Activated CD4-positive, CD25-positive, alpha-beta regulatory T cell treated with anti-CD3 and anti-CD28 coated beads, Interleukin-2, amount 50 U/mL, for 16 hours (primary cell): ENCODE measurements at places on chromosomes 3 and 15.

- no peak for DNase-seq
Observed at GRCh38 chr3:187798531-187799530, 53.6 kb upstream of the BCL6 start.

GRCh38 chr3:195870937-195871336 is 37.4 kb downstream of the TNK2 start:
- DNase-seq, result no peak

DNA sequence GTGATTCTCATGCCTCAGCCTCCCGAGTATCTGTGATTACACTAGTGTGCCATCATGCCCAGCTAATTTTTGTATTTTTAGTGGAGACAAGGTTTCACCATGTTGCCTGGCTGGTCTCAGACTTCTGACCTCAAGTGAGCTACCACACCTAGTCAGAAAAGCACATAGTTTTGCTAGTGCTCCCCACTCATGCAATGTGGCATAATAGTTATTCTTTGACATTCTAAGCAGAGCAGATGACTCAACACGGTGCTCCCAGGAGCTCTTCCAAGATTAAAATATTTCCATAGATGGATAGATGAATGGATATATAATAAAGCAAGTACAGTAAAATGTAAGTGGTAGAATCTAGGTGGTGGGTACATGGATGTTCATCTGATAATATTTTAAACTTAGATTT is 53.1 kb upstream of the GK5 start:
- no peak for DNase-seq

GRCh38 chr3:194782698-194783404 is 97.2 kb downstream of the FAM43A start:
- DNase-seq, result no peak

DNA sequence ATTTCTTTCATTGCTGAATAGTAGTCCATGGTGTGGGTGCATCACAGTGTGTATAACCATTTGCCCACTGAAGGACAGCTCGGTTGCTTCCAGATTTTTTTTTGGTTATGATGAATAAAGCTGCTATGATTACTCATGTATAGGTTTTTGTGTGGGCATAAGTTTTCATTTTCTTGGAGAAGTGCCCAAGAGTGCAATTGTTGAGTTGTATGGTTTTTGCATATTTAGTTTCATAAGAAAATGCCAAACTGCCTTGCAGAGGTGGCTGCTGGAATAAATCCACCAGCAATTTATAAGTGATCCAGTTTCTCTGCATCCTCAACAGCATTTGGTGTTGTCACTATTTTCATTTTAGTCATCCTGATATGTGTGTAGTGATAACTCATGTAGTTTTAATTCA is 8.4 kb upstream of the SPESP1 start:
- DNase-seq, result no peak

DNA sequence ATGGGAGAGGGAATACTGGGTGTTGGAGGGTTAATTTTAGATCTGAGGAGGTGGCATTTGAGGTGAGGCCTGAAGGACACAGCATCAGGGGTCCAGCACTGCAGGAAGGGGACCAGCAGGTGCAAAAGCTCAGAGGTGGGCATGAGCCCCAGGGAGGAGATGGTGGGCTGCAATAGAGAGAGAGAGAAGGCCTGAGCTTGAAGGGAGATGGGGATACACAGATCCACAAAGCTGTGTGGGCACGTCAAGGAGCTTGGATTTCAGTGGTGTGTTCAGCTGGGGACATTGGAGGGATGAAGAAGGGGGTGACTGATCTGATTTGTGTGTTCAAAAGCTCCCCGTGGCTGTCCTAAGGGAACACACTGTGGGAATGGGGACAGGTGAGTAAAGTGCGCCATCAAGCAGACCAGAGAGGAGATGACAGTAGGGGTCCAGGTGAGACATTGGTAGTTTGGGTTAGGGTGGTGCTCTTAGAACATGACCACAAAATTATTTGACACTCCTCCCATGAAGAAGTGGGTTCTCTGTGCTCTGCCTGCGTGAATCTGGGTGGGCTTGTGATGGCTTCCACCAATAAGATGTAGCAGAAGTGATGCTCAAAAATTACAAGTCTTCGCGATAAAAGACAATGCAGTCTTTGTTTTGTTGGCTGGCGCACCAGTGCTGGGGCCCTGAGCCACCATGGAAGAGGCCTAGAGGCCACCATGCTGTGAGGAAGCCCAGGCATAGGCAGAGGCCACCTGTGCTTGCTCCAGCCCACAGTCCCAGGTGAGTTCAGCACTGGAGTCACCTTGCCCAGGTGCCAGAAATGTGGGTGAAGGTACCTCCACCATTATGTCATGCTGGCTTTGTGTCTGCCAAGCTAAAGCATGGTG is 1.9 kb upstream of the WNT7A start:
- no peak for DNase-seq

GRCh38 chr3:154131830-154132229 is 10.6 kb downstream of the ARHGEF26 start:
- no peak for DNase-seq

DNA sequence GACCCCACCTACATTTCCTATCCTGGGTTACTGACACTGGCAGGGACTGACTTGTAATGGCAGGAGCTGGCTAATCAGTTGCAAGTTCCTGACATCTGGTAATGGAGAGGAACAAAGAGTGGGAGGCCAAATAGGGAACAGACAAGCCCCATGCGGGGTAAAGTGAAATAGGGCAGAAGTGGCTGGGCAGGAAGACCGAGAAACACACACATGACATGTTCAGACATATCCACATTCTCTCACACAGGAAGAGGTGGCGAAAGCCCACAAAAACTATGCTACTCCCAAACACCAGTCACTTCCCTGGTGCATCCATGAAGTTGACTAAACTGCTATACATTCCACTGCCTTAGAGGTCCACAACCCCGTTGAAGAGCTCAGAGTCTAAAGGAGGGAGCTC is 394.1 kb upstream of the TBL1XR1 start:
- no peak for DNase-seq

- DNase-seq, result no peak
Observed at GRCh38 chr3:185900228-185900627, 37.6 kb downstream of the TRA2B start.

DNA sequence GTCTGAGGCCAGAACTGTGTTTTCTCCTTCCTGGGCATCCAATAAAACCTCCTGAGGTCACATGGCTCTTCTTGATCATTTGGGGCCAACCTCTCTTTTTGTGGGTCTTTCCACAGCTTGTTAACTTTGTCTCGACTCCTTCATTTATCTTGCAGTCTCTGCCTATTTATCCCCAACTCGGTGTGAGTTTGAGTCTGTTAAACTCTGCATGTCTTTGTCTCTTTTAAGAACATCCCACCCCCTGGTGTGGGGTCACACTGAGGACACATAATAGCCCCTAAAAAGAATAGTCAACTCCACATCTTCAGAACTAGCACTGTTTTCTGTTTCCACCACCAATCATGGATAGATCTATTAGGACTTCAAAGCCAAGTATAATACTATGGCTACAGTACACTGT is 187.2 kb downstream of the TLE3 start:
- DNase-seq, result no peak

GRCh38 chr3:177887475-177887874 is 648.8 kb upstream of the KCNMB2 start:
- no peak for DNase-seq
